CD4-positive, alpha-beta T cell treated with Interleukin-2 at 100 ng/mL for 4 hours (primary cell): ENCODE measurements at places on chromosomes 16 and 17.

- no peak for DNase-seq
Measured at GRCh38 chr16:14375132-14375491, 254.9 kb downstream of the PARN start.

DNA sequence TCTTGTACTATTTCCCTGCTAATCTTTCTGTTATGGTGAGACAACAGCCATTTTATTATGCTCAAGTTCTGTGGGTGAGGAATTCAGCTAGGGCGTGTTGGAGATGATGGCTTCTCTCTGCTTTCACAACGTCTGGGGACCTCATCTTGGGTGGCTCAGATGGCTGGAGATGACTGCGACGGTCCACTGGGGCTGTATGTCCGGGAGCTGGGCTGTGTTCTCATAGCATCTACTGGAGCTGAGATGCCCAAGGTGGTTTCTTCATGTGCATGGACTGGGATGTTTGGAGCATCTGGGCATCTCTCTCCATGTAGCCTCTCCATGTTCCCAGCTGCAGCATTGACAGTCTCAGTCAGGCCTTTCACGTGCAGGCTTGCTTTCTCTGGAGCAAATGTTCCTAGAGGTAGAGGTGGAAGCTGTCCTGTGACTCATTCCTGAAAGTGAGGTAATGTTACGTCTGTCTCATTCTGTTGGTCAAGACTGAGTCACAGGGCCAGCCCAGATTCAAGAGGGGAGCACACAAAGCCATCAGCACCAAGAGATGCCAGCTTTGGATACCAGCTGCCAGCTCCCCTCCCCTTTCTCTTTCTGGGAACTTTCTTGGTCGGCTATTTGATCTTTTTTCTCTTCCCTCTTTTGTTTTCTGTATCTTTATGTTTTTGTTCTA lies 96.2 kb downstream of the RAP1GAP2 start:
- no peak for DNase-seq

DNA sequence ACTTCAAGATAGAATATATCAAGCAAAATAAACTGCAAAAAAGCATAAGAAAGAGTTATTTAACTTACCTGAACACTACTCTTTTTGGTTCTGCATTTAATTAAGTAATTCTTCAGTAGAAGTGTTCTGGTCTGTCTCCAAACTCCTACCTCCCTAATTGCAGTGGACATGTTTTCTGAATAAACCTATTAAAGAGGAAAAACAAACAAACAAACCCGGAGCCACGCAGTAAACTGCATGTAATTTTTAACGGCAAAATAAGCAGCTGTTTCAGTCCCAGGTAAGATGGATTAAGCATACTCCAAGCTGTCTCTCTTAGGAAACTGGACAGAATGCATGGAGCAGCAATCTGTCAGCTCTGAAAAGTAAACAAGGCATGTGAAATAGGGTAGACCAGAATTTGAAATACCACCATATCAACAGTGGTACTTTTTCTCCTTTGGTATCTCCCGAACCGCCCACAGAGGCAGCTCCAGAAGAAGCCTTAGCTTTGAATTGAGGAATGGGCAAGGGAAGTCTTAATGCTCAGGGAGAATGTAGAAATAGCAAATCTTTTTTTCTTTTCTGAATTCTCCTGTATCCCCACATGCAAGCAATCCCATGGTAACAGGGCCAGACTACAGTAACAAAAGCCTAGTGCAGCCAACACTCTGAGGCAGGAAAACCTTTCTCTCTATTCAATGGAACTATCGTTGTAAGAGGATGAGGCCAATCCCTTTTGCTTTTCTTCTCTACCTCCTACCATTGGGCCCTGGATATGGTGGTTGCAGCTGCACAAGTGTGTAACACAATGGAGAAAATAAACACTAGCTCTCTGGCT lies 12.5 kb downstream of the ABCA5 start:
- no peak for DNase-seq

GRCh38 chr17:34556384-34556783 lies 23.0 kb upstream of the TMEM132E start:
- DNase-seq, result no peak

DNA sequence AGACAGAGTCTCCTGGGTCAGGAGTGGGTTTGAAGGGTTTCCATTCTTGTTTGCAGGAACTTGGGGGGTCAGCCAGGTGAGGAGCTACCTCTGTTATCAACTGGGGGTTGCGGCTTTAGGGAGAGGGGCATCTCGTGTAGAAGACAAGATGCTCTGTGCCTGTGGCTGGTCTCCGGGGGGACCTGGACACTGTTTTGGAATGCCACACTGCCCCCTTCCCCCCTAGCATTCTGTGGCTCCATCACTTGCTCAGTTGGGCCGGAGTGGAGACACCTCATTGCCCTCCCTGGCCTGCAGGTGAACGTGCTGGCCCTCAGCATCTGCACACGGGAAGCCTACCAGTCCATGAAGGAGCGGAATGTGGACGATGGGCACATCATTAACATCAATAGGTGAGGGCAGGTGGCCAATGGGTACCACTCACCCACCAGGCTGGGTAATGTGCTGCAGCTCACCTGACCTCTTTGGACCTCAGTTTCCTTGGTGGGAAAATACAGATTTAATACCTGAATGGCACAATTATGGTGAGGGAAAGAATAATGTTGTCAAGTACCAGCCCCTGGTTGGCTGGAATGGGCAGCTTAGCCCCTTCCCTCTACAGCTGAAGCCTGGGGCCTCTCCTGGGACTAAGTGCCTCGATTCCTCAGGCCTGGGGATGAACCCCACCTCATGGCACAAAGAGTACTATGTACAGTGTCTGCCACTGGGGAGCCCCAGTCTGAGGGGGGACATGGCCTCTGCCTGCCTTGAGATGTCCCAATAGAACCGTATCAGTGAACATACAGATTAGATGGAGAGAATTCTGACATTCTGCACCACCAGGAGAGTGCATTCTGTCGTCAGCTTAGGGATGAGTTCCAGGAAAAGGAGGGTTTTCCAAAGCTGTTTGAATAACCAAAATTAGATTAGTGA lies 3.3 kb upstream of the MRM1 start:
- no peak for DNase-seq

DNA sequence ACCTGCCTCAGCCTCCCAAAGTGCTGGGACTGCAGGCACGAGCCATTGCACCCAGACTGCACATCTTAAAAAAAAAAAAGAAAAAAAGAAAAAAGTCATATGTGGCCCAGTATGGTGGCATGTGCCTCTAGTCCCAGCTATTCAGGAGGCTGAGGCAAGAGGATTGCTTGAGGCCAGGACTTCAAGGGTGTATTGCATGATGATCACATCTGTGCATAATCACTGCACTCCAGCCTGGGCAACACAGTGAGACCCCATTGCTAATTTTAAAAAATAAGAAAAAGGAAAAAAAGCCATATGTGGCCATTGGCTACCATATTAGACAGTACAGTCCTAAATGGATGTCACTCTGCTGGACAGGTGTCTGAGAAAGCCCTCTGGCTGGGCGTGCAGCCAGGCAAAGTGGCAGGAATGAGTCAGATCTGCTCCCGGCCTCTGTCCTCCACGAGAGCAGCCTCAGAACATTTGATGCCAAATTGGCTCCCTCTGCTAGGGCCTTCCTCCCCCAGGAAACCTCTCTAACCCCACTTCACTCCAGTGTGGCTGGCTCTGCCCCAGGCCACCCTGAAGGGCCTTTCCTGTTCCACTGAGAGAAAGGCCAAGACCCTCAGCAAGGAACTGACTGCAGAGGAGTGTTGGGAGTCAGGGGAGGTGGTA lies 14.7 kb downstream of the CA7 start:
- no peak for DNase-seq

DNA sequence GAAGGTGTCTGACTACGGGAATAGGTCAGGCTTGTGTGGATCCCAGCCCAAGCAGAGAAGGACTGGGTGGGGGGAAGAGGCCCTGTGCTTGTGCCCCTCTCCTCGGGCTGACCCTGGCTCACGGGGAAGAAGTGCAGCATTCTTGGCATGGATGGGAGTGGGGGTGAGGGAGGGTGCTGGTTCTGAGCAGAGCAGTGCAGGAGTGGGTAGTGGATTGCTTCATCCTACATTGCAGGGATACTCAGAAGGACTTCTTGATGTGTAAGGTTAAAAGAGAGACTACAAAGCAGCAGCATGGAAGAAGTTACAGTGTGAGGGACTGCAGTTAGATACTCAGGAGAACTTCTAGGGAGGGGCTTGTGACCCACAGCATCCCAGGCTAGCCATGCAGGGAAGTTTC lies 2.1 kb downstream of the ARHGAP23 start:
- DNase-seq, result no peak

- peak; percentile 1 for DNase-seq
Measured at GRCh38 chr16:8632675-8633182, 11.2 kb downstream of the METTL22 start.

DNA sequence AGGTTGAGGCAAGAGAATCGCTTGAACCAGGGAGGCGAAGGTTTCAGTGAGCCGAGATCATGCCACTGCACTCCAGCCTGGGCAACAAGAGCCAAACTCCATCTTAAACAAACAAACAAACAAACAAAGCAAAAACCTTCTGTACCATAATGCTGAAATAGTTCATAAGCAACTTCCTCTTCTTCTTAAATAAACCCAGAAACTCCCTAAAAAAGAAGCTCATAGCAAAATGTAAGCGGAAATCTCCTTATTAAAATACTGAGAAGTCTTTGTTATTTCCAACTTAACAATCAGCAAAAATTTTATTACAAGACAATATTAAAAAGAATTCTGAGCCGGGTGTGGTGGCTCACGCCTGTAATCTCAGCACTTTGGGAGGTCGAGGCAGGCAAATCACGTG lies 82.8 kb downstream of the FBXL20 start:
- no peak for DNase-seq

- DNase-seq, result no peak
Measured at GRCh38 chr16:76882105-76882504, 308.9 kb upstream of the MON1B start.

DNA sequence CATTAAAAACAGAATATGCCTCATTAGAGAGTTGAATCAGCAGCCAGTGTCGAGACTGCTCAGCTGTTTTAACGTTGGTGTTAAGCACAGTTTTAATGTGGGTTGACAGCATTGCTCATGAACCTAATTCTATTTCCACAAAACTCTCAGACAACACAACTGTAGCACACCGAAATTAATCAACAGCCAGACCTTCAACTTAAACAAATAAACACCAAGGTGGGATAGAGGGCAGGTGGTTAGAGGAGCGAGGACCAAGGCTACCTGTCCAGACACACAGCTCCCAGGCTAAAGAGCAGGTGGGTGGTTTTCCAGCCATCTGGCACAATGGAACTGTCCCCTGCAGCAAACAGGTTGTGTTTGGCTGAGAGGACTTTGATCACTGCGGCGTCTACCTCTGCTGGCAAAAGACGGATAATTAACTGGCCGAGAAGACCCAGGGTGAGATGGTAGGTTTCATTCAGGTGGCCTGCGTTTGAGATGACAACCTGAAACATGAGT lies 69.6 kb upstream of the ATP2A3 start:
- no peak for DNase-seq

DNA sequence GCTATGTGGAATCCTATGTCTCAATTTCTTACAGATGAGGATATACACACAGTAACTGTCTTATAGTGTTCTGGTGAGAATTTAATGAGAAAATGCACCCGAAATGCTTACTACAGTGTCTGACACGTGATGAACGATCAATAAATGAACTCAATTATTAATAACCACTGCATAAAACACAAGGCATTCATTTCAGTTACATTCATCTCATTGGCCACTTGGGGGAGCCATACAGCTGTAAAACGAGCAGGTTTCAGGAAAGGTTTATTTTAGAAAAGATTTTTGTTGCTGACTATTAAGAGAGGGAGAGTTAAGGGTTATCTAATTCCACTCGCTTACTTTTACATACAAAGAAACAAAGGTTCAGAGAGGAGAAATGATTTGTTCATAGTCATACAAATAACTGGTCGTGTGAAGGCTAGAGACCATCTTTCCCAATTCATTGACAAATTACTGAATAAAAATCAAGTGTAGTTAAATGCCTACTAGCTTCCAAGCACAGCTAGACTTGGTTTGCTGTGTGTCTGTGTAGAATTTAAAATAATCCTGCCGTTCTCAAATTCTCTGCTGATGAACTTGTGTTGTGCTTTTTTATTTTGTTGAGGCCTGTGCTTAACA lies 160.1 kb downstream of the MAP2K4 start:
- peak; percentile 23 for DNase-seq

GRCh38 chr16:79640513-79641360 lies 40.2 kb upstream of the MAF start:
- peak; percentile 67 for DNase-seq

- DNase-seq, result no peak
Measured at GRCh38 chr17:55895112-55895759, 144.4 kb downstream of the PCTP start.

DNA sequence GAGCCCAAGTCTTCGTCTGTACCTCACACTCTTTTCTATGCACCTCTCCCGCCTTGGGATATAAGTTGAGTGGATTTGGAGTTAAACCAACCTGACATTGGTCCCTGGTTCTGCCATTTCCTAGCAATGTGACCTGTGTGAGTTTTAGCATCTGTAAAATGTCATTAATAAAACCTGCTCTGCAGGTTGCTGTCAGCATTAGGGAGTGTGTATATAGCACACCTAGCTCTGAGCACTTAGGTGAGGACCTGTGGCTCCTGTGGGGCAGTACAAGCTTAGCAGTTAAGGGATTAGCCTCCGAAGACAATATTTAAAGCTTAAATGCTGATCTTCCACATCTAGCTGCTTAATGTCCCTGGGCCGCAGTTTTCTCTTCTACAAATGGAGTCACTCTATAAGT lies 248.0 kb downstream of the TMEM114 start:
- DNase-seq, result no peak

DNA sequence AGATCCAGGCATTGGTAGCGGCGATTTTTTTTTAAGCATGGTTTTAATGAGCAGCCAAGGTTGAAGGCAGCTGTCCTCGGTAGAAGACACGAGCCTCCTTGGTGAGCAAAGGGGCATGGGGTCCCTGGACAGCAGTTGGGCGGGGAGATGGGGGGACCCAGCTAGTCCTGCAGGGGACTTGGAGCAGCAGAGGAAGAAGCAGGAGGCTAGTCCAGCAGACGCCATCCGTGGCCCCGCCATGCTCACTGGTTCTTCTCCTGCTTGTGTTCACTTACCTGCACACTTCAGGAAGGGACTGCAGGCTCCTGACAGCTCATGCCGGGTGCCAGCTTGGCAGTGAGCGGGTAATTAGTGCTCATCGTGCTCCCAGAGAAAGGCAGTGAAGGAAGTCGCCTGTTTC lies 130.2 kb upstream of the CDH5 start:
- DNase-seq, result no peak

GRCh38 chr17:12287953-12288352 lies 267.3 kb downstream of the MAP2K4 start:
- no peak for DNase-seq

GRCh38 chr17:41642252-41643156 lies 18.1 kb upstream of the KRT17 start:
- no peak for DNase-seq
